ENCODE measurements at places on chromosomes 7 and 10. TPM values are rescaled to one million over a fixed set of nuclear protein-coding genes. Genes with fewer than 3 reads are reported as not detected.

GRCh38 chr7:80468931-80469714, 42.7 kb downstream of the GNAT3 start:
- no peak for DNase-seq

Gene WNT8B
- 0.14 TPM for total RNA-seq

- peak; percentile 17 for DNase-seq
Observed at GRCh38 chr7:140624392-140625191, 16.0 kb downstream of the DENND2A start.

DNA sequence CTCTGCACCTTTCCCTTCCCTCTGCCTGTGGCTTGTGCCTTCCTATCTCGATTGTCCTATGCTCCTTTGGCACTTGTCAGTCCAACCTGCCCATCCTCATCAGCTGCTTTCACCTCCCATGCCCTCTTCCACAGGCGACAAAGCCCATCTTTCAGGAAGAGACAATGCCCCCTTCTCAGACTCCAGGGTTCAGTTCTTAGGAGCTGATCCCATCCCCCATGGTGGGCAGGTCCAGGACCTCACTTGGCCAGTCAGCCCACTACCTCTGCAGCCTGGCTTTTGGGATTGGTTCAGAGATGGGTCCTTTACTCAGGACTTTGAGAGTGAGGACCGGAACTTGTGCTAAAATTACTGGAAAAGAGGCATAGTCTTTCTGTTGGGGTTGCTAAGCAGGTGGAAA, 74.0 kb upstream of the NANOS1 start:
- no peak for DNase-seq

- DNase-seq, result no peak
Observed at GRCh38 chr10:9858816-9859215, 1158.9 kb upstream of the CELF2 start.

Gene DEPP1
- 7.0 TPM for total RNA-seq

Gene IGF2BP3
- total RNA-seq, result 124 TPM

- DNase-seq, result no peak
Observed at GRCh38 chr10:80405626-80406025, 2.7 kb upstream of the PRXL2A start.

DNA sequence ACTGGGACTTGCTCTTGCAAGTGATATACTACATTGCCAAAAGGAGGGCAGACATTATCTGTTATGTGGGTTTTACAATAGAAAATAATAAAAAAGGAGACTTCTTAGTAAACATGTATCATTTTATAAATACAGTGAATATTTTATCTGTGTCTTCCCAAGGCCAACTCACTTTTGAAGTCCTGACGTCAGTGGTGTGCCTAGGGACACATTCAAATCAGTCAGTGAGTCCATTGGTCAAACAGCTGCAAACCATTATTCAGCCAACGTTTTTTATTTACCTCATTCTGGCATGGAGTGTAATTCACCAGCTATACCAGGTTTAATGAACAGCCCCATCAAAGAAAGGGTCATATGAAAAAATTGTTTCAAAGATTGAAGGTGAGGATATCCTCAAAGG, 263.7 kb downstream of the IPMK start:
- DNase-seq, result no peak

DNA sequence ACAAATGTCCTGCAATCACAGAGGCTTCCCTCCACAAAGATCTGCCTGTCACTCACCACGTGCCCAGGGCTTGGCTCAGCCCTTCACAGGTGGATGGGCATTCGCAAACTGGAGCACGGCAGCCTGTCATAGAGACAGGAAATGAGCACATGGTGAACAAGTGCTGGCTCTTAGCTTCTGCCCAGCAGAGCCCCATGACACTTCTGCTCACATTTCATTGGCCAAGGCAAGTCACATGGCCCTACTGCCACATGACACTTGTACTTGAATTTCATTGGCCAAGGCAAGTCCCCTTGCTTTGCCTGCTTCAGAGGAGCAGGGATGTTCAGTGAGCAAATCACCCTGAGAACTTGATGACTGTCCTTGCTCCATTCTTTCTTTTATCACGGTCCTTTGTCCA, 110.8 kb upstream of the PPP2R2D start:
- DNase-seq, result peak; percentile 42

GRCh38 chr7:74006451-74007241, 21.3 kb upstream of the ELN start:
- DNase-seq, result no peak
